ENCODE measurements at places on chromosomes 6 and 20. TPM values are rescaled to one million over a fixed set of nuclear protein-coding genes. Genes with fewer than 3 reads are reported as not detected.

- no peaks in the 10 kb centered on the region for H3K27me3 ChIP-seq
These were observed 4.0 kb upstream of the CGAS start for GRCh38 chr6:73455865-73456629.

GRCh38 chr20:31972471-31973021, 4.6 kb downstream of the XKR7 start:
- peaks cover 11% of the 10 kb centered on the region for H3K27me3 ChIP-seq
- no peak overlapping the region for H3K27ac ChIP-seq
- H3K4me3 ChIP-seq, result no peak overlapping the region
- no peak for DNase-seq

DNA sequence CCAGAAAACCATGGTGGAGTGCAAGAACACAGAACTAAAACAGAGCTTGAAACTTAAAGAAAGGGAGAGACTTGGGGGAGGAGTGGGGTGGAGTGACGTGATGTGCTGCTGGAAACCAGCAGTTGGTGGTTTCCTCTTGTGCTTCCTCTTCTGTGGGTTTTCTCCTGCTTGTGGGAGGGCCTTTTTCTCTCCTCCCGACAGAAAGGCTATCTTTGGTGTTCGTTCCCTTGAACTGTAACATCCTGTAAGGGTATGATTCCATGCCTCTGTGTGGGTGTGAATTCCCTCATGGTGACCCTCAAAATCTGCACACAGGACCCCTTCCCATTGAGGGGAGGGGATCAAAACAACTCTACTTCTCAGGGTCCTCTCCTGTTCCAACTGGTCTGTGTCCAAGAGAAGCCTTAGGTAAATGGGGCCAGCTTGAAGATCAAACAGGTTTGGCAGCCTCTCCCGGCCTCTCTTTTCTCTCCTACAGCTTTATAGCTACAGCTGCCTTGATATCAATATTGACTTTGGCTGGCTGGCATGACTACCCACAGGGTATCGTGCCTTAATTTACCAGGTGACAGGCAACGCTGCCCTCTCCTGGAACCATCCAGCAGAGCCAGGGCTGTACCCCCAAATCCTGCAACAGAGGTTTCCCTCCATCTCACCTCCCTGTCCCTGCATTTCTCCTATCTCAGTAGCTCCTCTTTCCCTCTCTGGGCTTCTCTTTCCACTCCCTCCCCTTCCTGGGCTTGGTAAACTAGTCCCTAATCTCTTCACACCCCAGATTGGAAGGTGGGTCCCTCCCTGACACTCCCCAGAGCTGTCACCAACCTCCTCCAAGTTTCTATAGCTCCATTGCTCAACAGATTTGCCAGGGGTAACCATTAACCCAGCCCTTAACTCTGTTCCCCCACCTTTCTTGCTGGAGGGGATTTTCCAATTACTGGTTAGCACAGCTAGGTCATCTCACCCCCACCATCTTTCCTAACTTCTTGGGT, 1.5 kb upstream of the MSH5 start:
- peaks cover 11% of the 10 kb centered on the region for H3K36me3 ChIP-seq
- peaks cover 56% of the 10 kb centered on the region for H3K4me1 ChIP-seq
- peak; percentile 79 for DNase-seq
- H3K27me3 ChIP-seq, result no peaks in the 10 kb centered on the region
- peak overlapping the region; percentile 44 for H3K4me3 ChIP-seq
- peak overlapping the region; percentile 98 for H3K27ac ChIP-seq

The CALHM5 gene
- not detected for total RNA-seq
